ENCODE measurements at places on chromosomes 7 and 10.

DNA sequence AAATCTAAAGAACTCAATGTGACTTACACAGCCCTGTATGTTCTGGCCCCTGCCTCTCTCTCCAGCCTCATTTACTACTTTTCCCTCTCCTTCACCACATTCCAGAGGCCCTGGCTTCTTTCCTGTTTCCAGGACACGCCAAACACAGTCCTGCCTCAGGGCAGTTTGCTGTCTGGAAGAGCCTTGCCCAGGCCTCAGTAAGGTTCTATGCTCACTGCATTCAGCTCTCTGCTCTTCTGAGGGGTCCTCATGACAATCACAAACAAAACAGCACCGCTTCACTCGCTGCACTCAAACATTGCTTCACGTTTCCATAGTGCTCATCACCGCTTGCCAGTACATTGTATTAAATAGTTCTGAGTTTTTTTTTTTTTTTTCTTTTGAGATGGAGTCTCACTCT, 35.1 kb upstream of the GARS1 start:
- DNase-seq: no peak

GRCh38 chr7:152865011-152865410, 105.5 kb downstream of the ACTR3B start:
- no peak for DNase-seq

DNA sequence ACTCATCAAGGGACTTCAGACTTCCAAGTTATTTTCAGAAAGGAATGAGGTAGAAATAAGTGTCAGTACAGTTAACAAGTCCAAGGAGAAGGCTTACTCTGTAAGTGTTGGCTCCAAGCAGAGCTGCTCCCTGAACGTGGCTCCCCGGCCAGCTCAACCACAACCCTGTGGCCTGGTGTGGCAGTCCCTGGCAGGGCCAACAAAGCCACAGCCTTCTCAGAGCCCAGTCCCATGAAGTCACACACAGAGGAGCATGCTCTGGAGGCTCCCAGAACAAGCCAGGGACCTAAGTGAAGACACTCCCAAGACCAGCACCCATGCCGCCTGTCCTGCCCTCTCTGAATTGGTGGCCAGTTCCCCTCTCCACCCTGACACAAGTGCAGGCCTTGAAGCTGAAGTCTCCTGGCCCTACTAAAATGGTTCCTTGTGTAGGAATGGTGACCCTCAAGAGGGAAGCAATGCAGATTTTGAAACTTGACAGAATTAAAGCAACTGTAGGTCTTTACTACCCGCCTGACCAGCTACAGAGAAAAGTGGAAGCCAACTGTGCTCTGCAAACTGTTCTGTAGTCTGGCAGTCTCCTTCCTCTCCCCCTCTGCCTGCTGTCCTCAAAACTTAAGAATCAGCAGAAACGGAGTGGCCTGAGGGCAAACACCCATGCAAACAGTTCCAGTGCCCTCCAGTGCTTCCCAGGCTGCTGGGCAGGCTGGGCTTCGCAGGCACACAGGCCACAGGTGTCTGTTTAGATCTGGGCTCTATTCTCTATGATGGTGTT, 51.1 kb downstream of the NOD1 start:
- DNase-seq: no peak

DNA sequence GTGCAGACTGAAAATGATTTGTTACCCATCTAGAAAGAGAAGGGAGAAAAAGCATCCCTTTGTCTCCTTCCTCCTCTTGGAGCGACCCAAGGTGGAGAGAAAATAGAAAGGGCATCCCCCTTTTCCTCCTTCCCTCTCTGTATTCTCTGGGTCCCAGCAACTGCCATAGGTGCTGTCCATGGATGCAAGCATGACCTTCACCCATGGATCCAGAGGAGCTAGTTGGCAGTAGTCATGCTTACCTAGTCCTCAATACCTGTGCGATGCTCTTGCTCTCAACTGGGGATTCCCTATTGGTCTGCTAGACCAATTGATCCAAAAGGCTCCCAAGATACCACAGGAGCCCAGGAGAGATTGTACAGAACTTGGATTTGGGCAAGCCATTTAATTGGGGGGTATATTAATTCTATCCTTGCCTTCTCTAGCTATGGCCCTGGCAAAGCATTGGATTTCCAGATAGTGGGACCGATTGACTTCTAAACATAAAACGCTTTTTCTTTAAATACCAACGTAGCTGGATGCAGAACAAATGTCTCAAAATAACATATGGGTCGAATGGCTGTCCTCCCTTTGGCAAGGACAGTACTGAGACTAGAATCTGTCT, 547.8 kb upstream of the IGFBP3 start:
- peak; percentile 3 for DNase-seq

GRCh38 chr7:66974986-66975590, 20.3 kb downstream of the SBDS start:
- no peak for DNase-seq

GRCh38 chr10:116637830-116638229, 17.1 kb downstream of the PNLIPRP2 start:
- no peak for DNase-seq

GRCh38 chr10:28558923-28559508, 26.1 kb downstream of the WAC start:
- DNase-seq: no peak

DNA sequence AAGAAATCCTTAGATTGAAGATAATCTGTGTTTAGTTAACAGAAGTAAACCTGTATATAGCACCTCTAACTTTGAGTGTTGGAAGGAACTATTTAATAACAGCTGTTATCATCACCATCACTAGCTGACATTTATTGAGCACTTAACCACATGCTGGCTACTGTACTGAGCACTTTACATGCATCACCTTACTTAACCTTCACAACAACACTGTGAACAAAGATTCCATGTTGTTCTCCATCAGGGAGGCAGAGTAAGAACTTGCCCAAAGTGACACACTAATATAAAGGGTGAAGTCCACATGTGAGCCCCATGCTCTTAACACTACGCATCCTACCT, 182.2 kb downstream of the ST7 start:
- DNase-seq: no peak

- no peak for DNase-seq
Observed at GRCh38 chr7:151016505-151016904, 7.8 kb downstream of the ATG9B start.

DNA sequence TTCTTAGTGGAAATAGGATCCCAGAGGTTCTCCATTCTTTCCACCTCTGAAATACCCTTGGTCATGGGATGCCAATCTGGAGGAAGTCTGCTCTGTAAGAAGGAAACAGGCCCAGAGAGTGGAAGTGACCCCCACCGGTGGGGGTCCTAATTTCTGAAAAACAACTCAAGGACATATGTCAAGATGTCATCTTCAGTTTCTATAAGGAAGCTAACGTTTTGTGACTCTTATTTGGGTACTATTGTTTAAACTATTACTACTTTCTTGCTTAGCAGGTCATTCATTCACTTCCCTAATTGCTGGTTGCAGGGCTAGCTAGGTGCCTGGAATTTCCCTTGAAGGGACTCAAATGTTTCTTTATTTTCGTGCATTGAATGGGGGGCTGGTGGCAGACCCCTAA, 1.9 kb upstream of the ZNF775 start:
- no peak for DNase-seq

- no peak for DNase-seq
Observed at GRCh38 chr7:50272808-50273207, 31.7 kb upstream of the IKZF1 start.

GRCh38 chr10:109040622-109041021, 882.7 kb downstream of the XPNPEP1 start:
- no peak for DNase-seq

GRCh38 chr7:117907049-117907640, 33.9 kb upstream of the CTTNBP2 start:
- no peak for DNase-seq

GRCh38 chr10:127736915-127737562, at the start of gene FOXI2:
FOXI2 (plus strand) TSS chr10:127737185; CDS start chr10:127737274, 89 bp downstream.
- DNase-seq: peak; percentile 80

GRCh38 chr10:33539116-33539515, 204.6 kb upstream of the NRP1 start:
- DNase-seq: peak; percentile 6

- no peak for DNase-seq
Observed at GRCh38 chr7:156940421-156941122, 8.9 kb upstream of the NOM1 start.

GRCh38 chr10:110576220-110576619, 8.7 kb downstream of the SMC3 start:
- no peak for DNase-seq

GRCh38 chr7:66886152-66886551, 34.9 kb upstream of the TMEM248 start:
- no peak for DNase-seq

DNA sequence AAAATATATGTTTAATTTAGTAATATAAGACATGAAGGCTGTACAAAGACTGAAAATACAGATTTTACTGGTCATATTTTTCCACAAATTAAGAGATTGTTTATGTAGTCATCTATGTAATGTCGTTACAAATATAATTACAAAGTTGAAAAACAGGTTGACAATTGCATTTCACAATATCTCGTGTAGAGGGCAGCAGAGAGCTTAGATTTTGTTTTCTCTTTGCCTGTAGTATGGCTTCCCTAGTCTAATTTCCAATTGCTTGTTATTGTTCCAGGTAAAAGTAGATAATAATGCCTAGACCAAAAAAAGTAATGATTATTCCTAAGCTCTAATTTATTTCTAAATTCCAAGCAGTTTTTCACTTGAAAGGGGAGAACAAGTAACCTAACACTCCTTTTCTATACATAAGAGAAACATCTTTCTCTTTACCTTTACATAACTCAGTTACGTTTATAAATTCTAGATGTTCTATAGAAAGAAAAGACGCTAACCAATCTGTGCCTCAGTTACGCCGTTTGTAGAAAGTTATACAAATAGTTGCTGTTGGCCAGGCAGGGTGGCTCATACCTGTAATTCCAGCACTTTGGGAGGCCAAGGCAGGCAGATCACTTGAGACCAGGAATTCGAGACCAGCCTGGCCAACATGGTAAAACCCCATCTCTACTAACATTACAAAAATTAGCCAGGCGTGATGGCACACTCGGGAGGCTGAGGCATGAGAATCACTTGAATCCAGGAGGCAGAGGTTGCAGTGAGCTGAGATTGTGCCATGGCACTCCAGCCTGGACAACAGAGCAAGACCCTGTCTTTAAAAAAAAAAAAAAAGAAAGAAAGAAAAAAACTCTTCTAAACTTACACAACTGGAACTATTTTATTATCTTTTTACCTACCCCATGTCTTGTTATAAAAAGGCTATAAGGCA, 30.0 kb downstream of the NET1 start:
- DNase-seq: peak; percentile 21

- DNase-seq: no peak
Observed at GRCh38 chr10:1381339-1381738, 325.2 kb downstream of the WDR37 start.

DNA sequence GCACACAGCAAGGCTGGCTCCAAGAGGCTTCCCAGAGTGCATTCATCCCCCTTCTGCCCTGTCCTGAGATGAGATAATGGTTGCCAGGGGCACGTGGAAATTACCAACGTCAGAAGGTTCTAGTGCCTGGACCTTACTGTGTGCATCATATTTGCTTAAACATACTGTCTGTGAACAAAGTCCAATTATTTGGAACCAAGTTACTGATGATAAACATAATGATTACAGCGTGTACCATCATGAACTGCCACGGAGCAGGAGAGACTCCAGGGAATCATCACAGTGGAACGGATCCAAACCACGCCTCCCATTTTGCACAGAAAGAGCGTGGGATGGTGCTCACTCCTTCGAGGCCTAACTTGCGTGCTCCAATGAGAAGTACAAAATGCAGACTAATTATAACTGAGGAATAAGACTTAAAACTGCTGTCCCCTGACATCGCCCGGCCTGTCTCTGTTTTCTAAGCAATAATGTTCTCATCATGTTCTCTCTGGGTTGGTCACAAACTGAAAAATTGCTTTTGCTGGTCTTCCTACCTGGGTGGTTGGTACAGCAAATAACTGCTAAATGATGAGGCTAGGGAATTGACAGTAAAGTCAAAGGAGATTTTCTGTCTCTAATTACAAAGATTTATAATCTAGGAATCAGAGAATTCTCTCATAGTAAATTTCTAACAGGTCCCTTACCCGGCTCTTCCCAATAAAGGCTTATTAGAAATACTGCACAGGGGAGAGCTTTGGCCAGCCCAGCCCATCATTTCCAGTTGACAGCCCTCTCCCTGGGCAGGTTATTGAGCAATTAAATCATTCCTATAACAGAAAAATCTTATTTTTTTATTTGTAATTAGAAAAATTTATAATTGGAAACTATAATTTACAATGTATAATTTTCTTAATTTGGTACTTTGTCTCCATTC, 182.2 kb downstream of the CAMK1D start:
- DNase-seq: no peak

- DNase-seq: no peak
Observed at GRCh38 chr7:50217821-50218281, 86.7 kb upstream of the IKZF1 start.

DNA sequence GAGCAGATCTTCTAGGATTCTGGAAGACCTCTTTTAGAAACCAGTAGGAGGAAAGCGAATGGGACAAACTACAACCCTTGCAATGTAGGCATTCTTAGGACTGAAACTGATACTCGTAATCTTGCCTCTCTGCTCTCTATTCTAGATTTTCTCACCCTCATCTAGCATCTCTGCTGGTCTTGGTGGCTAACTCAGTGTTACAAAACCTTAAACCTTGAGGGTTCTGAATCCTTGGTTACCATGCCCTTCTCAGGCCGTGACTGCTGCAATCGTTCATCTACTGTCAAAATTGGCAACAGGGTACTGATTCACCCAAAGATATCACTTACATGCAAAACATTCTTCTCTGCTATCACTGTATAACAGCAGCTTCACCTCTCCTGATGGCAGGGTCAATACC, 55.2 kb downstream of the SAMD9 start:
- DNase-seq: no peak

GRCh38 chr10:47311932-47312662, 10.2 kb upstream of the GDF2 start:
- DNase-seq: peak; percentile 88

DNA sequence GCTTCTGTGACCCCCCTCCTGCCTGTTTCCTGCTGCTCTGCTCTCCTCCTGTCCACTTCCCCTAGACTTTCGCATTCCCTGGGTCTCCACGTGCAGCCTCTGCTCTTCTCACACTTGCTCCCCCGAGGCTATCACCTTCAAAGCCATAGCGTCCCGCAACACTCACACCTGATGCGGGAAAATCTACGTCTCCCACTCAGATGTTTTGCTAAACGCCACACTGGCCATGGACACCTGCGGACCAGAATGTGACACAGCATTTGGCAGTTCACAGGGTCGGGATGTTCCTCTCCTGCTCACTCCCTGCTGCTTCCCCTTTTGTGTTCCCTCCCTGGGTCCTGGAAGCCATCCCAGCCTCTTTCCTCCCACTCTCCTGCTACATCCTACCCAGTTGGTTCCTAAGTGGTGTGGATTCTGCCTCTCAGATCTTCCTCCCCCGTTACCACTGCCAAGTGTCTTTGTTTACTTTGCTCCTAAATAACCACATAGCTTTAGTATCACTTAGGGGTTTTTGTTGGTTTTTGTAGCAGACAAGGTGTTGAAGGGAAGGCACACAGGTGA, 33.7 kb upstream of the RBM33 start:
- no peak for DNase-seq

GRCh38 chr10:11424456-11425295, 186.8 kb downstream of the USP6NL start:
- DNase-seq: peak; percentile 66

- DNase-seq: no peak
Observed at GRCh38 chr10:63670291-63670898, 149.2 kb downstream of the REEP3 start.

GRCh38 chr10:121900443-121901174, 27.2 kb downstream of the ATE1 start:
- peak; percentile 25 for DNase-seq
